ENCODE measurements at places on chromosomes 3 and 15.

DNA sequence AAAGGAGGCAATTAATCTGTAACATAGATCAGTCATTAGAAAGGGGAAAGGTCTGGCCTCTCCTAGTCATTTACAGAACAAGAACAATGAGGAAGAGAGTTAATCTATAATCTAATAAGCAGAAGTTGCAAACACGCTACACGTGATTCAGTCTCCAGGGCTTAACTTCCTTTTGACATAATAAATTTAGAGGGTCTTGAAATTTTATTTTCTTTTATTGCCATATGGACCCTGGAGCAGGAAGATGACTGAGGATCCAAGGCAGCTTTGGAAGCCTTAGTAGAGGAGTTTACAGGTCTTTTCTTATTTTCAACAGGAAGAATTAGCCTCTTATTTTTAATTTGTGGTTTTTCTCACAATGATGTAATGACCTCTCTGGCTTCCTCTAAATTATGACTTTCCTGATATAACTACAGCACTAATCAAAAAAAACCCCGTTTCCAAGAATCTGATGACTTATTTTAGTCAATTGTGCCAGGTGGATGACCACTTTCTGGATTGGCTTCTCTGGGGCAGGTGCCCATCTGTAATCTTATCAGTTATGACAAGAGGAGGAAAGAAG lies 32.2 kb downstream of the ADGRG7 start:
- DNase-seq, result no peak

DNA sequence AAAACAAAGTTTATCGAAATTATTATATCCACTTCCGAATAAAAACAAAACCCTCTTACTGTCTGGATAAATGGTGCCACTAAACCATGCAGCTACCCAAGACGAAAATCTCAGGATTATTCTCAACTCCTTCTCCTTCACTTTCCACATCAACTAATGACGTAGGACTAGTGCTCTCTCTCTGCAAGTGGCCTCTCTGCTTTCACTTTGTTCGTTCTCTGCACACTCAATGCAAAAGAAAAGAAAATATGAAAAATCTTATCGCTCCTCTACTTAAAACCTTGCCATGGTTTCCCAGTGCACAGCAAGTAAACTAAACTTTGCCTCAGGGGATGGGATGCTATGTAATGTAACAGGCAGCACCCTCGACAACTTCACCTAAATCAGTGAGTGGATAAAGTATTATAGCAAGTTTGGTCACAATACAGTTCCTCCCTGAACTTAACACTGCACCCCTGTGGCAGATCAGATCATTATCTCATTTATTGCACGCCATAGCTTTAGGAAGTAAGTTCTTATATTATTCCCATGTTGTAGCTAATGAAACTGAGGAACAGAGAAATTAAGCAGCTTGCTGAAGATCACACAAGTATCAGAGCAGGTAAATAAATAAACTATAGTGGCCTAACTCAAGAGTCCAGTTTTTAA lies 262.7 kb upstream of the GADL1 start:
- DNase-seq, result no peak

GRCh38 chr15:25464784-25465183 lies 26.0 kb upstream of the UBE3A start:
- no peak for DNase-seq

DNA sequence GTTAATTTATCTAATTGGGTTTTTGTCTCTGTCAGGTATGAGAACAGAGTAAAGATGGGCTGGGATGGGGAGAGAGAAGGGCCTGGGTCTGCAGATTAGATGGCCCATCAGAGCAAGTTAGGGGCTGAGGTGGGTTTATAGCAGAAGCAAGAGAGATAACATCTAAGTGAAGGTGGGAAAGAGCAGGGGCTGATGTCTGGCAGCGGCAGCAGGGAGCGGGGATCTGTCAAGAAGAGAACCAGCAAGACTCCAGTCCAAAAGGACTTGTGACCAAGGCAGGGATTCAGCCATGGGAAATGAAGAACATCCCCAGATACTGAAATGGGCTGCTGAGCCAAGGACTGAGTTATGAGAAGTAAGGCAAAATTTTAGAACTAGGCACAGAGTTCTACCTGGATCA lies 320.6 kb upstream of the TBL1XR1 start:
- no peak for DNase-seq

DNA sequence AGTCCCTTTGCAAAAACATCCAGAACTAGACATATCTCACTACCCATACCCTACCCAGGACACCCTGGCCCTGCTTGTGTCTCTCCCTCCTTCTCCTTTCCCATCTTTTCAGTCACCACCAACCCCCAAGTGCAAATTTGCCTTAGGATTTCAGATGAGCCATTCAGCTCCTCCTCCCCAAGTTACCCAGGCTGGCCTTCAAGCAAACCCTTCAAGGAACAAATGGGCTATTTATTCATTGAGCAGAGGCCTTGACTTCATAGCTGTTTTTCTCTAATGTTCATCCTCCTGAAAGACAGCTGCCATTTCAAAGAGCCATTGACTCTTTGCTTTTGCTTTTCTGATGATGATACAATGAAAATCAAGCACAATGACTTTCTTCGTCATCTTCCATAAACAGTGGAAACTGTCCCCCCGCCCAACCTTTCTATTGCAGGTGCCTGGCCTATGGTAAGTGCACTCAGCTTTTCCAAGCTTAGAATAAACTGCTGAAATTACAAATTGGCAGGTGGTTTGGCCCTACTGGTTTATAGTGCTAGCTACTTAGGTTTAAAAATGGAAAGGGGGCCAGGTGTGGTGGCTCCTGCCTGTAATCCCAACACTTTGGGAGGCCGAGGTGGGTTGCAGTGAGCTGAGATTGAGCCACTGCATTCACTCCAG lies 26.1 kb upstream of the KLHL6 start:
- DNase-seq, result no peak

DNA sequence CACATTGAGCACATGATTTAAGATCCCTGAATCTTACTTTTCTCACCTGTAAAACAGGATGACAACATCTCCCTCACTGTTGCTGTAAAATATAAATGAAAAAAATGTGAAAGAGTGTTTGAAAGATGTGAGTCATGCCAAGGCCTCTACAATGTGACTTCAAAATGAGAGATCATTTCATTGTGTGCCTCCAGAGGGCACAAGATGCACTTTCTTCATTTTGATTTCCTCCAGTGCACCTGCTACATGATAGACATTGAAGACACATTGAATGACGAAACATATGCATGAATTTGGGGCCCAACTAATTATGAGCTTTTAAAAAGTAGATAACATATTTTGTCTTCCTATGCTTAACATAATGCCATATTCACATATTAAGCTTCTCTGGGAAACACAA lies 170.3 kb downstream of the MOBP start:
- peak; percentile 42 for DNase-seq

- DNase-seq, result no peak
These were observed 8.4 kb upstream of the PLA1A start for GRCh38 chr3:119589102-119589773.

- no peak for DNase-seq
These were observed 642.6 kb downstream of the MAGI1 start for GRCh38 chr3:65396078-65396477.

- peak; percentile 16 for DNase-seq
These were observed 233.5 kb upstream of the ST8SIA2 start for GRCh38 chr15:92159906-92160841.

- no peak for DNase-seq
These were observed 156.8 kb upstream of the ICE2 start for GRCh38 chr15:60635507-60636352.

- DNase-seq, result no peak
These were observed 225.7 kb downstream of the DPH6 start for GRCh38 chr15:35320158-35320780.

All from NCI-H524 (cell line).